ENCODE measurements at places on chromosomes 7 and 10.

GRCh38 chr7:40680657-40681056 is 545.9 kb downstream of the SUGCT start:
- DNase-seq: no peak

GRCh38 chr7:54788664-54789063 is 29.7 kb upstream of the SEC61G start:
- no peak for DNase-seq

- DNase-seq: no peak
Measured at GRCh38 chr10:94266091-94266490, 96.6 kb downstream of the NOC3L start.

- DNase-seq: no peak
Measured at GRCh38 chr10:125538947-125539731, 143.8 kb downstream of the TEX36 start.

- no peak for DNase-seq
Measured at GRCh38 chr7:30764030-30764975, 6.9 kb upstream of the MINDY4 start.

GRCh38 chr7:134120405-134120804 is 6.7 kb upstream of the LRGUK start:
- DNase-seq: no peak

DNA sequence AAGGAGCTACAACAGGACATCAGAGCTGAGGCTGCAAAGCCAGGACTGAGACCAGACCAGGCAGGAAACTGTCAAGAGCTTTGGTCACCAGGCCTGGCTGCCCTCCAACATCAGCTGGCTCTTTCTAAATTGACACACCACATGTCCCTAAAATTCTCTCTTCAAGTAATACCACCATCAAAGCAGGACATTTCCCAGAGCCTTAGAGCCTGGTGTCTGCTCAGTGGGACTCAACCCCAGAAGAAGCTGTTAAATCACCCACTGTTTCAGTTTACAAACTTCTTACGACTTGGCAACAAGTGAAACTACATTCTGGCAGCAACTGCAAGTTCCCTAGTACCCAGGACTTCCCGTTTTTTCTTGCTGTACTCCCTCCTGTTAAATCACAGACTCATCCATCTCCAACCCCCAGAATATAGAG is 3.8 kb upstream of the IL6 start:
- DNase-seq: no peak

DNA sequence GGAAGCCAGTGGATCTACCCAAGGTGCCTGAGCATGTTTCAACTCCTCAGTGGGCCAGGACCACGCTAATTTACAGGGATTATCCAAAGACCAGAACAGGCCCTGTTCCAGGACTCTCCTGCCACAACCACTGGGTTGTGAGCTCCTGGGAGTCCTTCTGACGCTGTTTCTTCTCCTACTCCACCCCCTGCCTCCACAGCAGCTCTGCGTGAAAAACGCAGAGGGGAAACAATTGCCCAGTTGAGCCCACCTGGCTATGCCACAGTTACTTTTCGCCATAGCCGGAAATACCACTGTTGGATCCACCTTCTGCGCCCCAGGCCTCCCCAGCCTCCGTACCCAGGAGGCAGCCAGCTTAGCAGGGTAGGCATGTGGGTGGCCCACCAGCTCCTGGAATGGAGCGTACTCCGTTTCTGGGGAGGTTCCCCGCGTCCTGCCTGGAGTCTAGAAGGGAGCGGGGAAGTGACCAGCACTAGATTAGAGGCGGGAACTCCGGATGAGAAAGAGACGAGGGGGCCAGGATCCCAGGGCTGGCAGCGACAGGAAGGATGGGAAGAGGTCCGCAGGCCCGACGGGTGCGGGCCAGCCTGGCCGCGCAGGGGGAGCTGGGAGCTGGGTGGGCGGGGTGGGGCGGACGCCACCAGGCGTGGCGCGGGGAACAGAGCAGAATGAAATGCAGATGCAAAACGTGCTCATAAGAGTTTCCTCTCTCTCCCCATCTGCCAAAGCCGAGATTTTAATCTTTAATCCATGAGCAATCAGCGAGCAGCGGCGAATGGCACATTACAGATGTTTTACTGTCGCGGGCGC is 32.1 kb upstream of the PAX2 start:
- DNase-seq: no peak

- peak; percentile 11 for DNase-seq
Measured at GRCh38 chr10:63114031-63114814, 18.9 kb upstream of the NRBF2 start.

- DNase-seq: no peak
Measured at GRCh38 chr10:6841761-6842160, 261.7 kb upstream of the PRKCQ start.

Measured in GOT3 (cell line).